Activated naive CD4-positive, alpha-beta T cell treated with anti-CD3 and anti-CD28 coated beads, Interleukin-2, amount 50 U/mL, for 16 hours (primary cell): ENCODE measurements at places on chromosomes 4 and X.

GRCh38 chr4:39048311-39048710 lies 13.7 kb upstream of the KLHL5 start:
- DNase-seq, result no peak

DNA sequence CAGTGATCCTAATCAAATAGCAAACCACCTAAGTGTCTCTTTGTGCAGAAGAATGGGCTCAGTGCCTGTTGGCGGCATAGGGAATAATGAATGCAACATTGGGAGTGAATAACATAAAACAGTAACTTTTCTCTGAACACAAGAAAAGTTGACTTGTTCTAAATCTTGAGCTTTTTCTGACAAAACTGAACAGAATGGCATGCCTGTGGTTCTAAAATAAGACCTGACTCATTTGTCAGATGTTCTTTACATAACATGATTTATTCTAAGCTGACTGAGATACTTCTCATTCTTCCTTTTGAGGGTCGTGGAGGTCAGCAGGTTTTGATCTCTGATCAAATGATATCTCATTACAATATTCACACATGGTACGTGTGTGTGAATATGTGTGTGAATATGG lies 165.4 kb upstream of the WDR1 start:
- DNase-seq, result no peak

GRCh38 chr4:128862608-128863311 lies 53.3 kb downstream of the JADE1 start:
- DNase-seq, result peak; percentile 47

DNA sequence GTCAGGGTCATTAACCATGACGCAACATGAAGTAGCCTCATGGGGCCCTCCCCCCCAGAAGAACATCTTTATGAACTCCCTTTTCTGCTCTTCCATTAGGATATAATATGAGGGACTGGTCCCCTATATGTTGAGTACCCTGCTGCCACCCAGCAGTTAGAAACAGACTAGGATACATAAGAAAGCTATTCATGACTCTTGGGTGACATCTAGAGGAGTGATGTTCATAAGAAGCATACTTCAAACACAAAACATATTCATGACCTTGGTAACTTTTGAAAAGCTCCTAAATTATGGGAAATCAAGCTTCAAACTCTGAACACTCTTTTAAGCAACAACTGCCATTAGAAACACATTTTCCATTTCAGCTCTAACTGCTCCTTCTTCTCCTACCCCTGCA lies 155.2 kb upstream of the SPIN4 start:
- no peak for DNase-seq

GRCh38 chr4:154164931-154165839 lies 326.4 kb downstream of the DCHS2 start:
- no peak for DNase-seq

- no peak for DNase-seq
Measured at GRCh38 chr4:102757681-102758080, 3.1 kb downstream of the MANBA start.

DNA sequence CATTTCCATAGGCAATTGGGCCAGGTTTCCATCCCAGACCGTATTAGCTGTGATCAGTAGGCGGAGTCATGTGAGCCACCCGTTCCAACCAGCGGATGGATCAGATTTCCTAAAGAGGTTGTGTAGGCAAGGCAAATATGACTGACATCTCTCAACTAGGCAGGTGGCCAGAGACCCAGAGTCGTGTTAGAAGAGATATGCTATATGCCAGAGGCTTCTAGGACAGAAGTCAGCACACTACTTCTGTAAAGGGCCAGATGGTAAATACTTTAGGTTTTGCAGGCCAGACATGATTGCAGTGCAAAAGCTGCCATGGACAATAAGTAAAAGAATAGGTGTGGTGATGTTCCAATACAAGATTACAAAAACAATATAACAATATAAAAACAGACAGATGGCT lies 788.4 kb downstream of the RPA4 start:
- no peak for DNase-seq

DNA sequence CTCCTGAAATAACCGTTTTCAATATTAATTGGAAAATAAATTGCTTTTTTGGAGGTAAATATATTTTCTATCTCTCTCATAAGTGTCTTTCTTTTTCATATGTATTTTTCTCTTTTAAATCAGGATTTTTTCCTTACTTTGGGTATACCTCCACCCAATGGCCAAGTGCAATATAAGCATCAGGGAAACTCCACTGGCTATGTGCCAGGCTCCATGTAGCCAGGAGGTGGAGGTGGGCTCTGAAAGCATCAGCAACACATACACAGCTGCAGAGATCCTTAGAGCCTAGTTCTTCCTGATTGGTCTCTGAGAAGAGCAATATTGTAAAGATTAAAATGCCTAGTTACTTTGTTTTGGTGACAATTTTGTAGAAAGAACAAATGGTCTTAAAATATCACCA lies 3.4 kb downstream of the GABRA2 start:
- DNase-seq, result no peak

DNA sequence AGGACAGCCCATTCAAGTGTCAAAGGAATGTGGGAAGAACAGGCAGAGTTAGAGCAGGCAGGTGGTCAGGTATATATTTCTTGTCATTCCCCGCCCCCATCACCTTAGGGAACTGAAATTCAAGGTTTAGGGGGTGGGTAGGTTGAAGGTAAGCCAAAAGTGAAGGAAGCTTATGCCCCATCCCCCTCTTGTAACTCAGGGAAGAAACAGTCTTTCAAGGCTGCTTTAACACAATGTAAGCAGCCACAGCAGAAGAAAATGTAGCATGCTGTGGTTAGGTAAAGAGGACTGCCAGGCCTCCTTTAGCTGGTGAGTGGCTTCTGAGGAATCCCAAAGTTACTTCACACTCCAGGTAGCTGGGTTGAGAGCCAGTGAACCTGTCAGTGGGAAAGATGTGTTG lies 122.3 kb downstream of the RS1 start:
- DNase-seq, result no peak
